ENCODE measurements at places on chromosomes 11 and 22.

DNA sequence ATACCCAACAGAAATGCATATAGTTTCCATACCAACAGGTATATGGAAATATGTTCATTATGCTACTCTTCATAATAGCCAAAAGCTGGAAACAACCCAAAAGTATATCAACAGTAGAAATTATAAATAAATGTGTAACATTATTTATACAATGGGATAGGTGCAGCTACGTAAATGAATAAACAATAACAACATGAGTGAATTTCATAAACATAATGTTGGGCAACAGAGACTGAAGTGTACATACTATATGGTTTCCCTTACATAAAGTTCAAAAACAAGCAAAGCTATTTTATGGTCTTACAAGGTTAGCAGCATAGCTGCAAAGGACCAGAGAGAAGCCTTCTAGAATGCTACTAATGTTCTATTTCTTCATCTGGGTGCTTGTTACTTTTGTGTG is 305.0 kb downstream of the INSC start:
- DNase-seq = no peak

DNA sequence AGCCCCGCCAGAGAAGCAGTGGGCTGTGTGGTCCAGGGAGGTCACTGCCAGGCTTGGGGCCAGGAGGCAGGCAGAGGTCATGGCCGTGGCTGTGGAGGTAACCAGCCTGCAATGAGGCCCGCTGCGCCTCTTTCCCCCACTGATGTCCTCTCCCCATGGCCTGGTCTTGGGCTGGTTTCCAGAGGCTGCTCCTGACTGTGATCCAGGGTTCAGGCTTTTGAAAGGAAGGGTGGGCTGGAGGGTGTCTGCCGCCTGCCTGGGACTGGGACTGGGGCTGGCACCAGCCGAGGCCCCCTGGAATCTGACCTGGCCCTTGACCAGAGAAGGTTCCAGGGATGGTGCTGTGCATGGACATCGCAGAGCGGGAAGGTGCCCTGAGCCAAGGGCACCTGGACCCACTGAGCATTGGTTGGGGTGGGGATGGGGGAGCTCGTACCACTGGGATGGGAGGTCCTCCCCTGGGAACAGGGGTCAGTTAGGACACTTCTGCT is 59.6 kb upstream of the THY1 start:
- DNase-seq = no peak

- no peak for DNase-seq
Observed at GRCh38 chr11:95562196-95562921, 227.2 kb downstream of the FAM76B start.

GRCh38 chr11:111631666-111632039 is 29.4 kb downstream of the SIK2 start:
- no peak for DNase-seq

All from uterus (tissue), 4 donors.